OCI-M1 (cell line): ENCODE measurements at places on chromosomes 5 and 9.
A peak's percentile ranks its signal among the peaks of the same experiment; 100 is the strongest.

DNA sequence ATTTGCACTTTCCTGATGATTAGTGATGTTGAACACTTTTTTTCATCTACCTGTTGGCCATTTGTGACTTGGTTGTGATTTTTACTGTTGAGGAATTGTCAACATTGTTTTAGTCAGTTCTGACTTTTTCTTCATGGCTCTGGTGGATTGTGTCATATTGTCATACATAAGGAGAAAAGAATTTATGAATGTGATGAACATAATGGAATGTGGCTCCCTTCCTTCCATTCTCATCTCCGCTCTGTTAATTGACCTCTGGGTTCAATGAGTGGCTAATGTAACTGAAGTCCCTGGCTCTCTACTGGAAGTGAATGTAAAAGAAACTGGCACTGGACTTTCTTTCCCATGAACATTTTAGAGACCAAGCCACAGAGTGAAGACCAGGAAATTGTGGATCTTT, 49.2 kb downstream of the KIAA1958 start:
- DNase-seq: no peak

DNA sequence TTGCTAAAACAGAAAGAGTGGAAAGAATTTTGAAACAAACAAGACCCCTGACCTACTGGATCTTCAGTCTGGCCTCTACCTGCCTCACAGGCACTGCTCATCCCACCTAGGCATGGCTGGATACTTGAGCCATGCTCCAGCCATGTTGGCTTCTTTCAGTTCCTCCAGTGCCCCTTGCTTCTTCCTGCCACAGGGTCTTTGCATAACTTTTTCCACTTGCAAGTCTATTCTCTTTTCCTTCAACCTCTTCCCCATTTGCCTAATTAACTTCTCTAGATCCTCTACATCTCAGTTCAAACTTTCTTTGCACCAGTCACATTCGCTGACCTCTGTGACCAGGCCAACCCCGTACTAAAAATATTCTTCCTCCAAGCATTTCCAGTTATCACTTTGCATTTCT, 50.4 kb downstream of the STARD4 start:
- DNase-seq: no peak

- DNase-seq: no peak
These were observed 4.5 kb downstream of the DAP start for GRCh38 chr5:10756549-10756948.

- DNase-seq: no peak
These were observed 18.1 kb downstream of the TCF7 start for GRCh38 chr5:134132372-134133187.

DNA sequence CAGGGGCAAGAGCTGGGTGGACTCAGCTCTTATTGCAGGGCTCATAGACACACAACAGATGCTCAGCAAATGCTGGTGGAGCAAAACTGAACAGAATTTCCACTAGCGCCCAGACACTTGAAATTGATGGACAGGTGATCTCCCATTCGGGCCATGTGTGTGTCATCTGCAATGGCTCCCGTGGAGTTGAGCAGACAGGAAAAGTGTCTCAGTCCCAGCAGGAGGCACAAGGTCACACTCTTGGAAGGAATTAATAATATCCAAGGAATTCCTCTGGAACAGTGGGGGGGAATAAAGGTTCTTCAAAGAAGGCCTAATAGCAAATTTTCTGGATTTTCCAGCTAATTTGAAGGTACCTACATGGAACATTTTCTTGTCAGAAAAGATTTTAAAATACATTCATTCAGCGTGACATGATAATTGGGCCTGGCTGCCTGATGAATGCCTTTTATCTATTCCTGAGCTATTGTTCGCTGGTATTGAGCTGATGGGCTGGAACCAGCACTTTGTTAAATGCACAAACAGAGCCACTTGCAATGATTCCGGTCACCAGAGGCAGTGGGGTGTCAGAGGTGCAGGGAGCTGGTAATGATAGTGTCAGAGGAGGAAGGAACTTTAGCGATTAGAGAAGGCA, 31.5 kb upstream of the ALDH1B1 start:
- no peak for DNase-seq

GRCh38 chr9:127966416-127967150, 14.2 kb downstream of the EEIG1 start:
- DNase-seq: no peak

GRCh38 chr5:22889720-22890119, 36.6 kb upstream of the CDH12 start:
- peak; percentile 55 for DNase-seq

- no peak for DNase-seq
These were observed 46.4 kb upstream of the CTXN3 start for GRCh38 chr5:127602481-127602880.

- no peak for DNase-seq
These were observed 64.6 kb upstream of the RASGRF2 start for GRCh38 chr5:80895523-80895922.

DNA sequence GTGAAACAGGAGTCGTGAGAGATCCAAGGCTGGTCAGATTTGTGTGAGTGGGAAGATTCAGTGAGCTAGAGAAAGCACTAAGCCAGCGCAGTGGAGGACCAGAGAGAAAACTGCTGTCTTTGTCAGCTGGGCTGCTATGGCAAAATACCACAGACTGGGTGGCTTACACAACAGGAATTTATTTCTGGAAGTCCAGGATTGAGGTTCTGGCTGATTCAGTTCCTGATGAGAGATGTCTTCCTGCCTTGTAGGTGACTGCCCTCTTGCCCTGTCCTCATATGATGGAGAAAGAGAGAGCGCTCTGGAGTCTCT, 24.2 kb upstream of the ANKRD33B start:
- no peak for DNase-seq

- no peak for DNase-seq
These were observed 66.8 kb upstream of the ITGA2 start for GRCh38 chr5:52922384-52922783.

- no peak for DNase-seq
These were observed 17.6 kb downstream of the P4HA2 start for GRCh38 chr5:132209901-132210545.

- no peak for DNase-seq
These were observed 885.2 kb upstream of the ARRDC3 start for GRCh38 chr5:92268343-92268742.

DNA sequence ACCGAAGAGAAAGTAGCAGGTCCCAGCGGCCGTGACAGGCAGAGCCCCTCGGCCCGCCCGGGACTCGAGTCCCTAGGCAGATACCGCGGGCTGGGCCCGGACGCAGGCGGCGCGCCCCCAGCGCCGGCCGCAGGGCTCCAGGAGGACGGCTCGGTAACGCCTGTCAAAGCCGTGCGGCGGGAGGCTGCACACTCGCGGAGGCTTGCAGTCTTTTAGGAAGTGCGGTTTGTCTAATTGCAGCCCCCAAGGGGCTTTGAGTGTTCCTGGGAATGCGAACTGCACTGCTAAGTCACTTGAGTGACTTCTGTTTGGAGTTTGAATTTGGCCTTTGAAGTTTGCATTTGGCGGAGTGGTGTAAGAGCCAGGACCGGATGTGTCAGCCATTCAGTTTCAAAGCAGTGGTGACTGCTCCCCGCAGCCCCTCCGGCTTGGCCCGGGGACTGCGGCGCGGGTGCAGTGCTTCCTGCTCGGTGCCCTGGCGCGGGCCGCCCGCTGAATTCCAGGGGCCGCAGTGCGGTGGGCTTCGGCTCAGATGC, 1.3 kb downstream of the MAP3K1 start:
- peak; percentile 73 for DNase-seq

DNA sequence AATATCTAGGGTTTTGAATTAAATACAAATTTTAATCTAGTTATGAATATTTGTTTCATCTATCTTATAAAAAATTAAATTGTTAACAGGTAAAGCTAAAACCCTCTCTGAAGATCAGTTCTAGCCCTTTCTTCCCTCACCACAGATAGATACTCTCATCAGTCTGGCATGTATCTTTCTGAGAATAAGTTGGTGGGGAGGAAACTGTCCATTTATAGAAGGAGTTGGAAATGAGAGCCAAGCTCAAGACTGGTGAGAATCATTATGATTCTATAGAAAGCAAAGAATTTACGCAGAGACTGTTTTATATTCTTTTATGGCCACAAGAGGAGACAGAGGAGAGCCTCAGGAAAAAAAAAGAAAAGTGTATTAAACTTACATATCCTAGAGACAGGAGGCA, 59.0 kb downstream of the STARD4 start:
- no peak for DNase-seq

DNA sequence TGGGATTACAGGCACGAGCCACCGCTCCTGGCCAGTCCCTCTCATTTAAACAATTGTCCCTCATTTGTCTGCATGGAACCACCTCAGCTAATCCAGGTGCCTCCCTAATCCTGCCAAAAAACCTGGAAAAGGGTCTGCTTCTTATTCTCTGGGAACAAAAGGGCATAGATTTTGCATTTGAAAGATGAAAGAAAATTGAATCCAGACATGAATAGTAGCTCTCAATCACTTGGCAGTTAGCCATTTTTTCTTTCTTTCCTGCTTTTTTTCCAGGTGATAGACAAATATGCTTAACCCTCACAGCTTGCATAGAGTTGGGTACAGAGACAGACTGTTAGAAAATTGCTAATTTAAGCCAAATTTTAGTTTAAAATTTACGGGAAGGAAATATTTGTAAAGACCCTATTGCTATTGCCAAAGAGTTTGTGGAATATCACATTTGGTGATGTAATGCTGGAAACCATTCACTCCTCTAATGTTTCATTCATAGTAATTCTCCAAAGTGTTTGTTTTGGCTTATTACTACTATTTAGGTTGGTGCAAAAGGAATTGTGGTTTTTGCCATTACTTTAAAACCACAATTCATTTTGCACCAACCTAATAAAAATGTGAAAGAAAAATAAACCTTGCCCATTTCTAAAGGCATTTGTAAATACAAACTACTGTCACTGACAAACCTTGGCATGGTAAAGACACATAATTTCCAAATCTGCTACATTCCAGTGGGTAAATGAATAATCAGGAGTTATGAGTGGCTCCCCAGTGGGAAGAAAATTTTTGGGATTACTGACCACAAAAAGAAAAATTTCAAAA, 80.5 kb upstream of the JAK2 start:
- no peak for DNase-seq

DNA sequence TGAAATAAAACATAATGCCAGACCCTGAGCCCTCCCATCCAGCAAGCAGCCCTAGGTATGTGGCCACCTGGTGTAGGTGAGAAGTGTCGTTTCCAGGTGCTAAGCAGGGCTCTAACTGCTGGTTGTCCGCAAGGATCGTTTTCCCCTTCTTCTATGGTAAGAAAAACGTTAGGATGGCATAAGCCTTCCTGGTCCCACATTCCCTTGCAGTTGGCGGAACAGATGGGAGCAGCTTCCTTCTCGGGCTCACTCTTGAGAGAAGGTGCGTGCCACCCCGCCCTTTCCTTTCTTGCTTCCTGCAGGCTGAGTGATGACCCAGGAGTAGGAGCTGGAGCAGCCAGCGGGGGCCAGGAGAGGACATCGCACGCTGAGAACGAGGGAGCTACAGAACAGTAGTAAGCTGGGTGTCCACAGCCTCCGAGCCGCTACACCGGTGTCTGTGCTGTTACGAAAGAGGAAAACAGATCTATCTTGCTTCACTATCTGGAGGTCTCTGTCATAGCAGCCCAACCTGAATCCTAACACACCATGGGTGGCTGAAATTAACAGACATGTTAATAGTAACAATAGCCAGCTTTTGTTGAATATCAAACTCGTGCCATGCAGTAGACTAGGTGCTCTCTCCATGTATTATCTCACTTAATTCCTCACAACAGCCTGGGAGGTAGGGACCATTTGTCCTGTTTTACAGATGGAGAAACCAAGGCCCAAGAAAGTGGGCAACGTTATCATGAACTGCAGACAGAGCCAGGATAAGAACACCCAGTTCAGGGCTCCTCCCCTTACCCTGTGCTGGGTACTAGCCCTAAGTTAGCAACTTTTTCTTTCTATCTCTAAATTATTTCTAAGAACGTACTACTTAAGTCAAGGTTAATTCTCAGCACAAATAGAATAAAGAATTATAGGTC, 139.8 kb downstream of the COL23A1 start:
- peak; percentile 51 for DNase-seq

GRCh38 chr9:84845956-84846900, 176.7 kb downstream of the NTRK2 start:
- no peak for DNase-seq

DNA sequence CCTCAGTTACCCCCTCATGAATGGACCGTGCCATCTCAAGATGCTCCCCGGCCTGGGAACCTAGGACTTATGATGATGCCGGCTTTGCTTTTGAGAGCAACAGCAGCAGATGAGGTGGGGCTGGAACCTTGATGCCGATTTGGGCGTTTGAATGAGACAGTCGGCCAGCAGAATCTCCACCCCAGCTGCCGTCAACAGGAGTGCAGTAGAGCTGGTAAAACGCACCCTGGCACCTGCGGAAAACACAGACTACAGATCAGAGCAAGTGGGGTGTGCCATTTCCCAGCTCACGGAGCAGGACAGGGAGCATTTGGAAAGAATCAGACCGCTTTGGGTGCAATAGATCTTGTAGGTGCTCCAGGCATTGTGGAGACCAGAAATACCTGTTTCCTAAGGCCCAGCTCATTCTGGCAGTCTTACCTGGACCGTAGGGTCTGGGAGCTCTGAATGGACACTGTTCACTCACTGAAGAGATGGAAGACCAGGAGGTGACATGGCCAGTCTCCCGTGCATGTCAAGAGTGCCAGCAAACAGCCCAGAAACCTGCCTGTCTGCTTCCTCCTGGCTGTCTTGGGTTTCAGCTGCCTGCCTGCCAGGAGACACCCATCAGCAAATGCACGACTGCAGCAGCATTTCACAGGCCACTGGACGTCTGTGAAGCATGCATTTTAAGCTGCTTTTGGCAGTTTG, 317.7 kb upstream of the IRX4 start:
- no peak for DNase-seq

DNA sequence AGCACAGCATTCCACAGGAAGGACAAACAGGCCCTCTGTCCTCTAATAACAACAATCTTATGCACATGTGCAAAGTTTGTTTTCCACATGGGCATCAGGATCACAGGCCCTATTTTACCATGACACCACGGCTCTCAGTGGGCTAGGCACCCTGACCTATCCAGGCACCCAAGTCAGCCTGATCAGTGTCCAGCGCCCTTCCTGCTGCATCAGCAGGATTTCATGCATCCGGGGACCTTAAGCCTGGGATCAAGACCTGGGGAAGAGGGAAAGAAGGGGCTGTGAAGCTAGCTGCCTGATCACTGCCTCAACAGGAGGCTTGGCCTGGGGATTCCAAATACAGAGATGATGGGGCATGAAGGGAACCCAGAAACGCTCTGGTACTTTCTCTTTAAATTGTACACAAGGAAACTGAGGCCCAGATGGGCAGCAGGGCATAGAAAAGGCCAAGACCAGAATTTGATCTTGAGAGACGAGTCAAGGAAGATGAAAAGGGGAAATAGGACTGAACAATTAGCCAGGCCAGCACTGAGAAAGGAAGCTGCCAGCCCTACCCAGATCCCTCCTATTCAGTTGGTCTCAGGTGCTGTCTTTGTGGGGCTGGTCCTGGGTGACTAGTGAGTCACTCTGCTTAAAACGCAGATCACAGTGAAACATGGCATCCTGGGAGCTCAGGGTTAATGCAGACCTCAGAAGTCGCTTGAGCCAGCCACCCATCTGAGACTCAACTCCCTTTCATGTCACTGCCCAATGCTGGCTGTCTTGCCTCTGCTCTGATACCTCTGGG, 57.9 kb downstream of the SHB start:
- no peak for DNase-seq

DNA sequence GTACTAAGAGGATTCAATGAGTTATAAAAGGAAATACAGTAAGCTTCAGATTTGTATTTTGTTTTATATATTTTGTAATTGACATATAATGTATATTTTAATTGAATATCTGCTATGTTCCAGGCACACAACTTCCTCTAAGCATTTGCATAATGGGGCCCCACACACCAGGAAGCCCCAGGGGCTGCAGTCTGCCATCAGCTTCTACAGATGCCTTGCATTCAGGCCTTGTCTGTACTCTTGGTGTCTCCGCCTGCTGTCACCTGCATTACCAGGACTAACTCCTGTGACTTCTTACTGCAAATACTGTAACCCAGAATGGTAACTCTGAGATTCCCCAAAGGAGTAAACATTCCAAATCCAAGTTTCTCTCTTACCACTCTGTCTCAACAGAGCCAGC, 20.6 kb downstream of the ARL15 start:
- no peak for DNase-seq
